ENCODE measurements at places on chromosomes 6 and 20.
A peak's percentile ranks its signal among the peaks of the same experiment; 100 is the strongest.

DNA sequence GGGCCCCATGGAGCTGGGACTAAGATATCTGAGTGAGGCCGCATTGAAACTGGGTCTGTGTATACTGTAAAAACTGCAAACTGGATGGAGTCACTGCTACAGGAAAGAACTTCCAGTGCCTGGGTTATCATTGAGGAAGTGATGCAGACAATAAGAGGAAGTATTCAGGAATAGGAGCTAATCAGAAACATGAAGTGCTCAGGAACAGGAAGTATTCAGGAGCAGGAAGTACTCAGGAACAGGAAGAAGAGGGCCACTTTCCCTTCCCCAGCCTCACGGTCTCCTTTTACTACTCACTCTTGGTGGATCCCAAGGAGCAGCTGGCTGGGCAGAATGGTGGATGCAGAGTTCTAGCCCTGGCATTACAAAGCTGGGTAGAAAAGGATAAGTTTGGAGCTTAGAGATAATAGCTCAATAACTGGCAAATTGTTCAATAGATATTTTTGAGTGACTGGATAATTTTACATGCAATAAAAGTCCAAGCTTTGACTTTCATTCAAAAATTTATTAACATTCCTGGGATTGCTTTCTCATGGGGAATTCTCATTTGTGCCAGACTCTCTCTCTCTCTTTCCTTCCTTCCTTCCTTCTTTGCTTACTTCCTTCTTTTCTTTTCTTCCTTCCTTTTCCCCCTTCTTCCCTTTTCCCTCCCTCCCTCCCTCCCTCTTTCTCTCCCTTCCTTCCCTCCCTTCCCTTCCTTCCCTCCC is 82.2 kb upstream of the PAX1 start:
- DNase-seq = no peak

DNA sequence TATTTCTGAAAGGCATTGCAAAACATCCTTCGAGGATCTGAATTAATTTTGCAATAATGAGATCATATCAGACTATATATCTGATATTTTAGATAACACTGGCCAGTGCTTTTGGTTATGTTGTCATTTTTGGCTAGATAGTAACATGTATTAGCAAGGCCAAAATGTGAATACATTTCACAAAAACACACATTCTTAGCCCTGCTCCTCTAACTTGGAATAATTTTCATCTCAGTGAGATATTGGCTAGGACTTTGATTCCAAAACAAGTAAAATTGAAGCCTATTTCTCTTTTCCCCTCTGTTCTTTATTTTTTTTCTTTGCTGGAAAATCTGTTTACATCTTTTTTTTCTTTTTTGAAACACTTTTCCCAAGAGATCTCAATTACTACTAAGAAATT is 466.8 kb upstream of the CDH4 start:
- DNase-seq = no peak

DNA sequence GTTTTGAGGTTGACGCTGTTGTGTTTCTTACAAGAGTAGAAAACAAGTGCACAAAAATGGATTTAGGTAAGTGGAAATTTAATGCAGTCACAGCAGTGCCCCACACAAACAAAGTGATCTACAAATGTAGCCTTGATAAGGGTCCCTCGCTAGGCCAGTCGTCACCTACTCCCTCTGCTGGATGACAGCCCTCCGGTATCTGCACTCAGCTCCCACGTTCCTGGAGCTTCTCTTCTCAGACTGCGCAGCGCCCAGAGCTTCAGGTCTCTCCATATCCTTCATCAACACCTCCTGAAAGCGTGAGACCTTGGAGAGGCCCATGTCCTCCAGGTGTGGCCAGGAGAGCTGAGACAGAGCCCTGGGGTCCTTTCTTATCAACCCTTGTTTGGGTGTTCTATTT is 58.3 kb upstream of the MAP3K4 start:
- no peak for DNase-seq

DNA sequence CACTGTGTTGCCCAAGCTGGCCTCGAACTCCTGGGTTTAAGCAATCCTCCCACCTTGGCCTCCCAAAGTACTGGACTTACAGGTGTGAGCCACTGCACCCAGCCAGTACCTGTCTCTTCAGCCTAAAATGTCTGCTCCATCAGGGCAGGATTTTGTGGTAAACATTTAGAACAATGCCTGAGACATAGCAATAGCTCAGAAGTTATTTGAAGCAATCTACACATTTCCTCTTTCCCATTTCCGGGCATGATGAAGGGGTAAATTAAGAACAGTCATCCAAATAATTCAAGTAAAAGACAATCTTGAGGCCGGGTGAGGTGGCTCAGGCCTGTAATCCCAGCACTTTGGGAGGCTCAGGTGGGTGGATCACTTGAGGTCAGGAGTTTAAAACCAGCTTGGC is 69.0 kb upstream of the ZNF217 start:
- DNase-seq = no peak

GRCh38 chr20:50280851-50281655 is 90.4 kb downstream of the CEBPB start:
- DNase-seq = no peak

DNA sequence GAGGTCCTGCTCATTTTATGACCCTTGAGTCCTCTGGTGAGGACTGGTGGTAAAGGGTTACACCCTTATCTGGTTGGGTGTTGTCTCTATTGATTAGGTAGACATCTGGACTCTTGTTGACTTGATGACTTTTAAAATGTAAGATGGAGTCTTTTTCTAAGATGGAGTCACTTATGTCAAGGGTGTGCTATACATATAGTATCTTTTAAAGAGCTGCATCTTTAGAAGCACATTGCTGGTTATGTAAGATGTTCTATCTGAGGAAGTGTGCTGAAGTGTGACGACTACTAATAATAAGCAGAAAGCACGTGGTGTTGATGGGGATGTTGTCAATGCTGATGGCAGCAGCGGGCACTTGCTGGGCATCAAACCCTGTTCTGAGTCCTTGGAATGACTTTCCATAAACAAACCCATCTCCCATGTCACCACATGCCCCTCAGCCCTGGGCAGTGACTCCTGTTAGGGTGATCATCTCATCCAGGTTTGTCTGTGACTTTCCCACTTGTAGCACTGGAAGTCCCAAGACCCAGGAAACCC is 229.6 kb downstream of the EYA2 start:
- DNase-seq = no peak

DNA sequence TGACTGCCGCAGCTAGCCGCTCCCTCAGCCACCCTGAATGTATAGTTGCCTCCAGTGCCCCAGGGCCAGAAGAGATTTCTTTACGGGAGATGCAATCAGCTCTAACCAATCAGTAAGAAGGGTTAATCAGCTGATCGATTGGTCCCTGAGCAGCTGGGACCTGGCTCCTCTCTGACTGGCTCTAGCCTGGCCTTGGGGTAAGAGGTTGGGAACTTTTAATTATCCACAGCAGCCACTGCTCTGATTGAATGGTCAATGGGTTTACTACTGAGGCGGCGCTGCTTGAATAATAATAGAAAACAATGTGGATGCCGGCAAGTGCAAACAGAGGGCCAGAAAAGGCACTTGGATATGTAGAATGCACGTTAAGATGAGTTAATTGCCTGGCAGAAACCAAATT is 99.8 kb downstream of the TFAP2A start:
- peak; percentile 71 for DNase-seq

GRCh38 chr6:1296542-1296941 is 15.4 kb upstream of the FOXQ1 start:
- no peak for DNase-seq

- no peak for DNase-seq
Observed at GRCh38 chr6:148529010-148529409, 186.4 kb downstream of the SASH1 start.

- DNase-seq = no peak
Observed at GRCh38 chr6:25962149-25963127, at the start of gene TRIM38. Gene TRIM38 (plus strand): TSS chr6:25962802. CDS start chr6:25966523, 3,721 bp downstream.

DNA sequence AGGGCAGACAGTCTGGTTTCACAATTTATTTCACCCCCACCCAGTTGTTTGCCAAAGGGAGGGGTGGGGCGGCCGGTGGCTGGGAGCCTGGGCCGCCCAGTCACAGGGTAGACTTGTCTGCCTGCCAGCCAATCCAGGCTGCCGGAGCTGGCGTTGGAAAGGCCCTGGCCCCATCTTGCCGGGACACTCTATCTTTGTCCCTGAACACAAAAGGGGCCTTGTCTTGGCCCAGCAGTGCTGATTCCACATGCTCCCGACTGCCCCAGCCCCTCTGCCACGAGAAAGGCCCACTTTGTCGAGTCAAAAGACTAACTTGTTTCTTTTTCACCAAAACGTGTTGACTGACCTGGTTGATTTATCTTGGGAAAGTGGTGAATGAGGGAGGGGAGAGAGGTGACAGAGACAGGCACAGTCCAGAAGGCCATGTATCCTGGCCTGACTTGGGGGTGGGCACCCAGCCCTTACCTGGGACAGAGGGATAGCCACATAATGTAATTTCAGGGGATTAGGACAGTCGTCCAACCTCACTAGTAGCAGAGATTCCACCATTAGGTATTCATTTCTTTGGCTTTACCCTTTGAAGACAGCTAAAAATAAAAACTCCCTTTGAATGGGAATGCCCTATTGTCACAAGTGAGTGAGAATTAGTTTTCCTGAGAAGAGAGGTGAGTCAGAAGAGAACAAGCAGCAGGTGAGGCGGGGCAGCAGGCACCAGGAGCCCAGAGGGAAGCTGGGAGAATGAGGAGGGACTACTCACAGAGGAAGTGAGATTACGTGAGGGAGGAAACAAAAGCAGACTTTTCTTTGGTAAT is 67.0 kb upstream of the SIRPA start:
- no peak for DNase-seq

DNA sequence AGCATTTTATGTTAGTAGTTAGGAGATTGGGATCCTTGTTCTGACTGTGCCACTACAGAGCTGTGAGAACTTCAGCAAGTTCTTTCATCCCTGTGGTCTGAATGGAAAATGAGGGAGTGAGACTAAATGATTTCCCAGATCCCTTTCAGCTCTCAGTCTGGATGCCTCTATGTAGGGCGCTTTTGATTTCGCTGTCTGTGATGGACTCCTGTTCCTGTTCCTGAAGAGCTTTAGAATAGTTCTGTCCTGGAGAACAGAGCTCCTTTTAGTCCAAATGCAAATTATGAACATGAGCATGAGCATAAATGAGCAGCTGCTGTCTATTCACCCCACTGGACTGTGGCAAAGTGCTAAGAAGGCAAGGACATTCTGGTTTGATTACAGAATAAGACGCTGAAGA is 61.4 kb upstream of the NT5E start:
- no peak for DNase-seq

DNA sequence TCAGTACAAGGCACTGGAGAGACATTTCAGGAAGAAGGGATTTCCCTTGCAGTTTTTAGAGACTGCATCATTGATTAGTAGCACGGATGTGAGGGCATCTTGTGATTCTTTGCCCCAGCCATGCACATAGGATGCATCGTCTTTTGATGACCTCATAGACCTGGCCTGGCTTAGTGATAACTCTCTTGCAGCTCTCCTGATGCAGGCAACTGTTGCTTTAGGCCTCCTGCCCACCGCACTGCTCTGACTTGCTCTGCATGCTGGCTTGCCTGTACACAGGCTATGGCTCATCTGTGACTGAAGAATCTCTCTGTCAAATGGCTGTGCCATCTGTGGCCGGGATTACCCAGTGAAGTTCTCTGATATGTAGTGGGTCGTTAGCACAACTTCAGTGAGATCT is 207.7 kb upstream of the PTCHD4 start:
- no peak for DNase-seq

- DNase-seq = no peak
Observed at GRCh38 chr20:39699166-39699725, 737.1 kb downstream of the DHX35 start.

- DNase-seq = no peak
Observed at GRCh38 chr6:157380458-157380778, 572 bp upstream of the ZDHHC14 start.

DNA sequence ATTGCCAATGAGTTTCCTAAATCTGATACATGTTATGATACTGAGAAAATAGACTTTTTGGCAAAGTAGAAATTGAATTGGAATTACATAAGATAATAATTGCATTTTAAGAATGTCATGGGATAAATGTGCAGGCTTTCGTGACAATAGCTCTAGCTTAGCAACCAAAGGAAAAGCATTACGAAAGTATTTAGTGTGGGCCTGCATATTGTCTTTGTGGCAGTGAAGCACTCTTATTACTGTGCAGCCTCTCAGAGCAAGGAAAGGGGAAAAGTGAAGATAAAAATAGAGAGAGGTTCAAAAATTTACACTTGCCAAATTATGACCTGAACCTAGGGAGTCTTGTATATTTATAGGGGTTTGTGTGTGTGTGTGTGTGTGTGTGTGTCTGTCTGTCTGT is 12.6 kb upstream of the DEFB113 start:
- no peak for DNase-seq

DNA sequence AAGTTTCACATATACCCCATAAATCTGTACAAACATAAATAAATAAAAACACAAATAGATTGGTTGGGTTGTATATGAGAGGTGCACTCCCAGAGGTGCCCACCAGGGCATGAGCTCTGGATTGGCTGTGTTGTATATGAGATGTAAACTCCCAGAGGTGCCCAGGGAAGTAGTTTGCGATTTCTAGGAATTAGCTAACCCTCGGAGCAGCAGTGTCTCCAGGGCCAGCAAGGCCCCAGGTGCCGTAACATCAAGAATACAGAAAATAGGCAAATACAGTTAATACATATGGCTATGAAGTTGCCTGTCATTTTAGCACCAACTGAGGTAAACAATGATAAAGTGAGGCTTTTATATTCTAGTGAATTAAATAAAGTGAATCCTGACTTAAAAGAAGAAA is 5.4 kb upstream of the GINM1 start:
- DNase-seq = no peak

- DNase-seq = no peak
Observed at GRCh38 chr6:10690651-10691445, 3.6 kb downstream of the C6orf52 start.

DNA sequence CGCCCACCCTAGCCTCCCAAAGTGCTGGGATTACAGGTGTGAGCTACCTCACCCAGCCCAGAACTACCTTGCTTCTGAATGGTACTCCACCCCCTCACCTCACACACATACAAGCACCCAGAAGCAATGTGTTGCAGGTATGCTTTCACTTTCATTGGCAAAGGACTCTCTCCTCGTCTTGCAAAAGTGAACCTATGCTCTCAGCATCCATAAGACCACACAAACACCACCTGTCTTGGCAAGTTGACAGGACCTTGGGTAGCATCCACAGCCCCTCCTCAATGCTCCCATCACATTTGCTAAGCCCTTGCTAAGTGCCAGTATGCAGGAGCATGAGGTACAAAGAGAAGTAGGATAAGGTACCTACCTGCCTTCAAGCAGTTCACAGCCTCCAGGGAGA is 3.7 kb downstream of the KIF13A start:
- no peak for DNase-seq

DNA sequence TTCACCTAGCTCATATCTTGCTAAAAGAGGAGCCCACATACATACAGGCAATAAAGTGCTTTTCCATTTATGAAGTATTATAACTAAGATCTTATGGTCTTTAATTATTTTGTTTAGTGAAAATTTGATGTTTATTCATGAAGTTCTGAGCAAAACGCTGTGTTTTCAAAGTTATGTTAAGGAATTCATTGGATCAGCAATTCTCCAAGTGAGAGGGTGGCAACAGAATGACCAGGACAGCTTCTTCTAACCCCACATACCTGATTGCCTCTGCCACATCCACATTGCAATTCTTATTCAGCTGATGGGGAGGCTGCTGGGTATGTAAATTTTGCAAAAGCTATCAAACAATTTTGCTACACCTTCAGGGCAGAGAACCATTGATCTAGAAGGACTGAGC is 116.8 kb downstream of the OGFRL1 start:
- no peak for DNase-seq

GRCh38 chr6:15327271-15327670 is 81.4 kb downstream of the JARID2 start:
- DNase-seq = no peak

- DNase-seq = no peak
Observed at GRCh38 chr6:163711615-163712565, 297.4 kb downstream of the QKI start.

GRCh38 chr20:59006864-59007664 is at the start of gene CTSZ:
Gene CTSZ (minus strand): TSS chr20:59007254. CDS start chr20:59007128, 126 bp downstream.
- DNase-seq = no peak
